ENCODE measurements at places on chromosomes 6 and 20. TPM values are rescaled to one million over a fixed set of nuclear protein-coding genes. Genes with fewer than 3 reads are reported as not detected.

The TEAD3 gene
- 35.6 TPM for polyA plus RNA-seq

The PPP1R14C gene
- polyA plus RNA-seq = 12.2 TPM

The ADGRG6 gene
- 5.4 TPM for polyA plus RNA-seq

The DEFB124 gene
- polyA plus RNA-seq = not detected

DNA sequence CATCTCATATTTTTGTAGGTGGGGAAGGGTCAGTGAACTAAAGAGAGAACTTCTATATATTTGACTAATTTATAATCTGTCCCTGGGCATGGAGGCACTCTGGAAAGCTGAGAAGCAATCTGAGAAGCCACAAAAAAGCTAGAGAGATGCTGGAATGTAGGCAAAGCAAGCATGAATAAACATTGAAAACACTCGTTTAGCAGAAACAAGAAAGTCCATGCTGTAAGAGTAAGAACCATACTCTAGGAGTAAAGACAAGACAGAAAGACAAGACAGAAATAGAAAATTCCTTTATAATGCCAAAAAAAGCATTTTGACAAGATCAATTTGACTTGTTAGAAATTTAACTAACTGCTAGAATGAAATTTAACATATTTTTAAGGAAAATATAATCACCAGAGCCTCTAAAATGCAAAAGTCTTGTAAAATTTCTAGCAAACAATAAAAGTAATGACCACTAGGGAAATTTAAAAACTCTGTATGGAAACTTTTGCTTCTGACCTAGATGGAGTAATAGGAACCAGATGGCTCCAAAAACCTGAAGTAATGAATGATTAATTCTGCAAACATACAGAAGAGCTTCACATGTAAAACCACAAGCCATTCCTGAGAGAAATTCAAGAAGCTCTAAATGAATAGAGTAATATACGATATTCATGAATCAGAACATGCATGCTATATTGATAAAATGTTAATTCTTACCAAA lies 625.7 kb upstream of the PTCHD4 start:
- H3K27me3 ChIP-seq = no peaks in the 10 kb centered on the region
- DNase-seq = no peak
- no peaks in the 10 kb centered on the region for H3K4me1 ChIP-seq

DNA sequence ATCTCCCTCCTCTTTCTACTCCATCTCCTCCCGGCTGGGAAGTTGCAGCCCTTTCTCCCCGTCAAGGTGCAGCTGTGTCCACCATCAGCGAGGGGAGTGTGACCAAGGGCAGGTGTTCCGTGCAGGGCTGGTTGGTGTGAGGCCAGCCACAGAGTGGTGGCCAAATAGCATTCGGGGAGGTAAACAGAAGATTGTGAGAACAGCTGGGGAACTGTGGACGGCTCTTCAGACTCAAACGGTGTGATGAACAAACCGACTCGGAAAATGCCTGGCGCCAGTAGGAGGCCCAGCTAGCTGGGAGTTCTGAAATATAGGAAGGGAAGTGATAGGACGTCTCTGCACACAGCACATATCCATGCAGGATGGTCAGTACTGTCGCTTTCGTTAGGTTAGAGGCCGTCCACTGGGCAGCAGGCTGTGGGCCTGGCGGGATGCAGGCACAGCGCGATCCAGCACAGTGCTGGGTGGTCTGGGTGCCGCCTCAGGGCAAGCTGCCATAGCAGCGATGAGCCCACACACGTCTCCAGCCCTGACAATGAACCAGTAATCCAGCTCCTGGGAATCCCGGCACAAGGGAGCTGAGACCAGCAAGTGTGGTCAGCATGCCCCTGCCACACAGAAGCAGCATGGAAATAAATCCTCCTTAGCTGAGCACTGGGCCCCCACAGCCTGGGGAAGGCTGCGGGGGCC lies 258.1 kb downstream of the TAF4 start:
- no peak for DNase-seq
- no peak overlapping the region for H3K4me3 ChIP-seq
- H3K4me1 ChIP-seq = no peaks in the 10 kb centered on the region
- no peaks in the 10 kb centered on the region for H3K36me3 ChIP-seq

- H3K27ac ChIP-seq = no peak overlapping the region
- H3K27me3 ChIP-seq = no peaks in the 10 kb centered on the region
- DNase-seq = no peak
- no peak overlapping the region for H3K4me3 ChIP-seq
- H3K36me3 ChIP-seq = no peaks in the 10 kb centered on the region
Measured at GRCh38 chr6:15460110-15460727, 202.6 kb downstream of the DTNBP1 start.

DNA sequence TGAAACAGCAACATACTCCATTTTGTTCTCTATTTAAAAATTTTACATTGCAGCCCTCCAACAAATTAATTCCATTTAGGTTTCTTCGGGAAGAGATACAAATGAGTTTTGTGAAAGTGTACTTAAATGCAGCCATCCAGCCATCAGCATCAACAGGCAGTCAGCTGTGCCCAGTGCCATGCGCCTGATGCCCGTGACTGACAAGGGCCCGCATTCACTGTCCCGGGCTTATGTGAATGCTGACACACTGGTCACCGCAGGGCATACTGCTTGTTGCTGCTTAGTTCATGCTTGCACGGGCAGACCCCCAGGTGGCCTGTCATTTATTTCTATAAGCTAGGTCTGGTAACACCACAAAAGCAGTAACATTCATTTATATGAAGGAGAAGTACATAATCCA lies 224.9 kb upstream of the QKI start:
- no peak for DNase-seq
- H3K36me3 ChIP-seq = no peaks in the 10 kb centered on the region
- H3K4me3 ChIP-seq = no peak overlapping the region
- H3K4me1 ChIP-seq = no peaks in the 10 kb centered on the region
- no peak overlapping the region for H3K27ac ChIP-seq
- H3K27me3 ChIP-seq = no peaks in the 10 kb centered on the region

Data from small intestine (tissue), 16 donors.